Suprapubic skin (tissue), 4 donors: ENCODE measurements at places on chromosomes 5 and 9. TPM values are rescaled to one million over a fixed set of nuclear protein-coding genes. Genes with fewer than 3 reads are reported as not detected.

- peak within 1 kb of the TSS; percentile 58 for H3K4me3 ChIP-seq
- H3K4me1 ChIP-seq, result peaks cover 13% of the 10 kb centered on the region
- H3K27me3 ChIP-seq, result peaks cover 52% of the 10 kb centered on the region
- no peak within 1 kb of the TSS for H3K27ac ChIP-seq
Measured at GRCh38 chr5:139795074-139796001, at the start of gene PSD2. Gene PSD2 (plus strand): TSS chr5:139795808. CDS start chr5:139809441, 13,633 bp downstream.

The SPATA31C1 gene
- total RNA-seq, result not detected

GRCh38 chr9:4547016-4547415, 56.7 kb downstream of the SLC1A1 start:
- no peak for DNase-seq
- no peaks in the 10 kb centered on the region for H3K27me3 ChIP-seq
- H3K4me1 ChIP-seq, result no peaks in the 10 kb centered on the region
- H3K36me3 ChIP-seq, result no peaks in the 10 kb centered on the region

The ALDH1A1 gene
- 7.7 TPM for total RNA-seq

The ARSB gene
- 3.1 TPM for total RNA-seq

DNA sequence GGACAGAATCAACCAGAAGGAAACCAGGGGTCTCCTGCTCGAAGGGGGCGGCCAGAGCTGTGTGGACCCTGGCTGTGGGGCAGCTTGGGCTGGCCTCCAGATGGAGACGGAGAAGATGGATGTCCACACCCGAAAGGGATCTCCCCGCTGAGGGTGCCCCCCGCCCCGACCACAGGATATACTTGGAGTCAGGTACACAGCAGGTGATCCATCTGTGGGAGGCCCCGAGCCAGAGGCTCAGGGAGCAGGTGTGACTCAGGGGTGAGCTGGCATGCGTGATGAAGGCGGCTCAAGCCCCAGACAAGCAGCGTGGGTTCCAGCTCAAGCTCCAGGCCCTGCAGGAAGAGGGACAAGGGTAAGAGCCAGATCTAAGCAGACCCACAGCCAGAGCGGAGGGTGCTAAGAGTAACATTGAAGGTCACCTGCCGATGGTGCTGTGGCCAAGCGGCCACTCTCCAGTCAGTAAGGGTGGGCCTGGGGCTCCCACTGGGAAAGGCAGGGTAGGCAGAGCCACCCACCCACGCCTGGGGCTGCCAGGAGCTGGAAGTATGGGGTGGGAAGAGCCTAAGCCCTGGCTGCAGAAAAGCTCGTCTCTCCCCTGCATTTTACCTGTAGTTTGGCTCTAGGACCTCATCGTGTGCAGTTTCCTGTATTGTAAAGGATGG, 30.6 kb upstream of the MVB12B start:
- no peaks in the 10 kb centered on the region for H3K36me3 ChIP-seq
- no peak for DNase-seq
- no peaks in the 10 kb centered on the region for H3K4me1 ChIP-seq
- no peak overlapping the region for H3K4me3 ChIP-seq

DNA sequence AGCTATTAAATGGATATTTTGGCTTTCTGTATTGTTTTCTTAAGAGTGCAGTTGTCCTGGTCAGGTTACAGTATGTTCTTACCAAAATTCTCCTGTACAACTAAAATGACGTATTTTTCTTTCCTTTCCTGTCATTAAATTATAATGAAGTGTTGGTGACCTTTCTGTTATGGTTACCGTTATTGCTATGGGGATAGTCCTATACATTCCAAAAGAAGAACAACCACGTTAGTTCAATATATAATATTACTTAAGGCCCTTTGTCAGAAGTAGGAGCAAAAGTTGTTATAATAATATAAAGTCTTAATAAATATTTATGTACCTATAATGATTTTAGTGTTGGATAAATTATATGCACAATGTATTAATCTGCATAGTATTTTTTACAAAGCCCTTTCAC, 82.4 kb upstream of the NREP start:
- H3K27me3 ChIP-seq, result no peaks in the 10 kb centered on the region
- H3K36me3 ChIP-seq, result no peaks in the 10 kb centered on the region
- H3K4me3 ChIP-seq, result no peak overlapping the region
- peaks cover 8% of the 10 kb centered on the region for H3K4me1 ChIP-seq
- H3K27ac ChIP-seq, result no peak overlapping the region
- DNase-seq, result no peak

The ANKRD34B gene
- not detected for total RNA-seq

DNA sequence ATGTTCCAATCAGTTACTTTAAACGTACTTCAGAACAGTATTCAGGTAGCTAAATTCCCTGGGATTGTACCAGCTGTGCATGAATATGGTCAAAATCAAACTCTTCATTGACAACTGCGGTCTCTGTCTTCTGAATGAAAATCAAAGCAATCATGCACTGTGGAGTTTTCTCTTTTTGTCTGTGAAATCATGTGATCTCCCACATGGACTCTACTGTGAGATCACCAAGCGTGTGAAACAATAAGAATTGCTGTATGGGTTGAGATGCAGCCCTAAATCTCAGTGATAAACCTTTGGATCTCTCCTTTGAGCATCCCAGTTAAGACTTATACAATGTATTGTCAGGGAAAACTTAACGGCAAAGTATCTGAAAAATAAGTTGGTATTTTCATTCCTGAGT, 6.1 kb downstream of the NRG2 start:
- no peak overlapping the region for H3K27ac ChIP-seq
- H3K4me3 ChIP-seq, result no peak overlapping the region
- DNase-seq, result no peak
- peaks cover 31% of the 10 kb centered on the region for H3K4me1 ChIP-seq

The PLAC8L1 gene
- not detected for total RNA-seq
